ENCODE measurements at places on chromosomes 2 and 18. TPM values are rescaled to one million over a fixed set of nuclear protein-coding genes. Genes with fewer than 3 reads are reported as not detected.

Gene CLEC4F
- total RNA-seq: 0.31 TPM

Gene LRRC30
- total RNA-seq: not detected

Gene ADAM23
- total RNA-seq: 24.2 TPM

Gene ADD2
- total RNA-seq: 6.1 TPM

Gene CCBE1
- 1.8 TPM for total RNA-seq

Gene ATP6V1B1
- 2.9 TPM for total RNA-seq

Gene MAPRE3
- total RNA-seq: 49.8 TPM

Gene PLA2R1
- 5.3 TPM for total RNA-seq

Gene SCN1A
- 0.24 TPM for total RNA-seq

Gene IL36A
- not detected for total RNA-seq

Gene ST8SIA3
- total RNA-seq: 1.6 TPM

Gene RIT2
- not detected for total RNA-seq

Gene TGFBRAP1
- total RNA-seq: 10.8 TPM

Gene COA5
- 47.7 TPM for total RNA-seq

Gene REEP1
- total RNA-seq: 241 TPM

Gene SCN2A
- 1.5 TPM for total RNA-seq

Gene GCG
- not detected for total RNA-seq

Gene BCL2L11
- total RNA-seq: 29.3 TPM

Gene NGEF
- total RNA-seq: 15.6 TPM

Gene ZCCHC2
- total RNA-seq: 46.2 TPM

Gene STARD6
- 4.4 TPM for total RNA-seq

Gene ANKRD29
- total RNA-seq: 17.5 TPM

Gene ZBTB7C
- total RNA-seq: 42.4 TPM

Gene TNS1
- 256 TPM for total RNA-seq
